ENCODE measurements at places on chromosomes 3 and 15. TPM values are rescaled to one million over a fixed set of nuclear protein-coding genes. Genes with fewer than 3 reads are reported as not detected.
A peak's percentile ranks its signal among the peaks of the same experiment; 100 is the strongest.

The LRRC34 gene
- total RNA-seq, result 3.4 TPM

The AP3S2 gene
- total RNA-seq, result 28.1 TPM

- H3K4me3 ChIP-seq, result no peak overlapping the region
- H3K4me1 ChIP-seq, result peaks cover 6% of the 10 kb centered on the region
- H3K27me3 ChIP-seq, result peaks cover 3% of the 10 kb centered on the region
- H3K36me3 ChIP-seq, result no peaks in the 10 kb centered on the region
- no peak for DNase-seq
Observed at GRCh38 chr3:187946163-187946691, 201.0 kb upstream of the BCL6 start.

DNA sequence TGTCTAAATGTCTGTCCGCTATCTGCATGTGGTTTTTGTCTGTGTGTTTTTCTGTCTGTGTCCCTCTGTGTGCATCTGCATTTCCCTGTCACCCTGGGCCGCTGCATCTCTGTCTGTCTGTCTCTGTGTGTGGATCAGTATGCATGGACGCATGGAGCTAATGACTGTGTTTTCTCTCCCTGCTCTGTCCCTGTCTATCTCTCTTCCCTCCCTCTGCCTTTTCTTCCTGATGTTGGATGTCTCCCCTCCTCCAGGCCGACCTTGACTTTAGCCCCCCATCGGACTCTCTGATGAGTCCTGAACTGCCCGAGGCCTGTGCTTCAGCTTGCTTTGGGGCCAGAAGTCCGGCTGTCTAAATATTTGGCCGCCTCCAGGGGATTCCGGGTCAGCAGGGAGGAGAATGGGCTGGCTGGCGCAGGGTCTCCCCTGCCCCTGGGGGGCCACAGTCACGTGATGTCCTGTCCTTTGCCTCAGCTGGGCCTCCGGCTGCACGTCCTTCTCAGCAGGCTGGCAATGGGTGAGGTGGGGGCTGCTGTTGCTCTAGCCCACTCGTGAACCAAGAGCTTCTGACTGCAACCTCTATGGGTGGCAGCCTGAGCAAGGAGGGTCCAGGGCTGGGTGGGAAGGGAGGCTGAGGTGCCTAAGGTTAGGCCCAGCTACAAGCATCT lies 3.7 kb downstream of the SLC38A3 start:
- DNase-seq, result no peak
- no peaks in the 10 kb centered on the region for H3K36me3 ChIP-seq
- H3K4me3 ChIP-seq, result no peak overlapping the region
- no peak overlapping the region for H3K27ac ChIP-seq
- peaks cover 2% of the 10 kb centered on the region for H3K4me1 ChIP-seq

DNA sequence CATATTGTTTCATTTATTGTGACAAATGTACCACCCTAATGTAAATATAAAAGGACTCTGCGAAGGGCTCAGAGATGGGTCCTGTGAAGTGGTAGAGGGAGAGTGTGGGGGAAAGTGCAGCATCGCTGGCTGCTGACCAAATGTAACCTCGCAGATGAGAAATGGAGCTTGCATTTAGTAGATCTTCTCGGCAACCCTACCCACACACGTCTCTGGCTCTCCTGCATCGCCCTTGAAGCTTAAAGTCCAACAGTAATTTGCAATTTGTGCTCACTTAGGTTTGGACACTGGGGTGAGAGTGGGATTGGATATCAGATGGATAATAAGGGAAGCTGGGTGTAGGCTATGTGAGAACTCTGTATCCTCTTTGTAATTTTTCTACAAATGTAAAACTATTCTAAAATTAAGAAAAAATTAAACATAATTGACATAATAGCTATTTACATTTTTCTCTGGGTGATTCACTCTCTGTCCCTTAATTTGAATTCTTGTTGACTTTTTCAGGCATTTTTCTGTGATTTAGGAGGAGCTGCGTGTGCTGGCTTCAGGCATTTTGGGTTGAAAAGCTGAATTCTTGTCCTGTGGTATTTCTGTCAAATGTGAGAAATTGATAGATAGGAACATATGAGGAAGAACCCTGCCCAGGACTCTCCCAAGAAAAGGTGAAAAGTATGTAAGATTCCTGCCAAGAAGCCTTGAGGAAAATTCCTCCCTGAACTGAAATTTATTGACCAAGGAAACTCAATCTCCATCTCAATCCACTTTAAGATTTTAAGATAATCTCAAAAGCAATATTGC lies 524.7 kb upstream of the MCTP2 start:
- H3K36me3 ChIP-seq, result no peaks in the 10 kb centered on the region
- H3K27ac ChIP-seq, result no peak overlapping the region
- no peak for DNase-seq
- H3K4me3 ChIP-seq, result no peak overlapping the region

DNA sequence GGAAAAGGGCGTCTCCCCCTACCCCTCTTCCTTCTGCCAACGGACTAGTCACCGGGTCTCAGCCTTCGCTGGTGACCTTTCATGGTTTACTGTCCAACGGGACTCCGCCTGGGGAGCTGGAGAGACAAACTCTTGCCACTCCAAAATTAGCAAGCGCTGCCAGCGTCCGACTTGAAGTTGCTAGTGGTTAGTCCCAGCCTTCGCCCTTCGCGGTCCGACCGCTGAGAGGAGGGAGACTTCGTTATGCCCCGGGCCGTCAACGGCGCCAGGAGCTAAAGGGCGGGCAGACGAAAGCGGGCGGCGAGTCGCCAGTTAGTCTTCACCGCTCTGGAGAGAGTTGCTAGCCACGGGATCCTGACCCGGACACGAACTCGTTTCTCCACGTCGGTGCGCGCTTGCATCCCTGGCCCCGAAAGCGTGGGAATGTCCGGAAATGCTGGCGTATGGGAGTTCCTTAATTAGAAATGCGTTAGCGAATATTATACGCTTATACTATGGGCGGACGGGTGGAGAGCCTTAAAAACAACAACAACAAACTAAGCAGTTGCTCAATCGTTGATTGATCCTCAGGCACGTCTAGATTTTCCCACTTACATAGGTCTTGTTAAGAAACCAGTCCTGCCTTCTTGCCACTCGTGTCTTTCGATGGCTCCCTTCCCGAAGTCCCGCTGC lies 716 bp downstream of the SMC4 start:
- H3K27ac ChIP-seq, result peak overlapping the region; percentile 99
- peaks cover 51% of the 10 kb centered on the region for H3K4me1 ChIP-seq
- peak; percentile 52 for DNase-seq
- H3K27me3 ChIP-seq, result no peaks in the 10 kb centered on the region

DNA sequence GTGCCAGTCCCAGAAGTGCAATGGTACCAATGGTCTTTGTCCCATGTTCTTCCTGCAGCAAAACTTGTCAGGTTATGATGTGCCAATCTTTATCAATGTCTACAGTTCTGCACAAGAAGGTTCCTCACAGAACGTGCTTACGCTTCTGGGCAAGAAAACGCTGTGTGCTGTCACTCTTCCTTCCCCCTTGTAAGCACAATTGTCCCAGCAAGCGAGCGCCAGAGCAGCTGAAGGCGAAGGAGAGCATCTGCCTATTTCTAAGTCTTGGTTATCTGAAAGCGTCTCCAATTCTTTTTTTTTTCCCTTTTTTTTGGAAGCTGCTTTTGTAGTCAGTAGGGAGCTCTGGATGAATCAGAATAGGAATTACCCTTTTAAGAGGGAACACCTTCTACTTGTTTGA lies 514.4 kb downstream of the FGF12 start:
- H3K4me3 ChIP-seq, result no peak overlapping the region
- no peak for DNase-seq
- H3K27ac ChIP-seq, result no peak overlapping the region
- H3K27me3 ChIP-seq, result no peaks in the 10 kb centered on the region
- H3K4me1 ChIP-seq, result no peaks in the 10 kb centered on the region

GRCh38 chr3:59816312-59816711 lies 766.5 kb upstream of the CFAP20DC start:
- peaks cover 5% of the 10 kb centered on the region for H3K4me1 ChIP-seq
- peaks cover 18% of the 10 kb centered on the region for H3K36me3 ChIP-seq
- H3K27me3 ChIP-seq, result no peaks in the 10 kb centered on the region

- H3K36me3 ChIP-seq, result peaks cover 6% of the 10 kb centered on the region
- H3K4me1 ChIP-seq, result peaks cover 14% of the 10 kb centered on the region
- peaks cover 8% of the 10 kb centered on the region for H3K27me3 ChIP-seq
- DNase-seq, result no peak
- H3K27ac ChIP-seq, result no peak overlapping the region
Observed at GRCh38 chr15:84591815-84592214, 9.0 kb upstream of the ZSCAN2 start.

DNA sequence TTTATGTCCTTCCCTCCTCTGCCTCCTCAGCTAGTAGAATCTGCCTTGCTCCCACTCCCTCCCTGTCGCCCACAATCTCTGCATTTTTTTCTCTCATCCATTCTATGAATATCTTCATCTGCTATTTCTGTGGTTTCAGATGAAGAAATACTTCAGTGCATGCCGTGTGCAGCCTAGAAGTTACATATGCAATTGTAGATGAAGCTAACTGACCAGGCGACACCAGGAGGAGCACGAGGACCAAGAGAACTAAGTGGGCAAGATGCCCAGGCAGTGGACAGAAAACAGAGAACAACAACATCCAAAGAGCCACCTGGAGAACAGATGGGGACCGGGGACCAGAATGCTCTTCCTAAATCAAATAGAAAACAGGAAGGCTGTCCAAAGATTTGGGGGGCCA lies 121.4 kb upstream of the ATP11B start:
- H3K27me3 ChIP-seq, result peaks cover 21% of the 10 kb centered on the region
- DNase-seq, result no peak
- no peak overlapping the region for H3K27ac ChIP-seq

All from activated CD4-positive, alpha-beta T cell treated with anti-CD3 and anti-CD28 coated beads, Interleukin-2, amount 10 ng/mL, durations not matched to agents 7 days and 5 days (primary cell).